Activated naive CD8-positive, alpha-beta T cell treated with anti-CD3 and anti-CD28 coated beads for 36 hours (primary cell): ENCODE measurements at places on chromosomes 1 and 21. TPM values are rescaled to one million over a fixed set of nuclear protein-coding genes. Genes with fewer than 3 reads are reported as not detected.

The TBX15 gene
- total RNA-seq: not detected

The CD2 gene
- total RNA-seq: 291 TPM

GRCh38 chr1:221454096-221454495 is 287.8 kb downstream of the DUSP10 start:
- H3K27ac ChIP-seq: no peak overlapping the region
- no peak overlapping the region for H3K4me3 ChIP-seq
- H3K27me3 ChIP-seq: peaks cover 30% of the 10 kb centered on the region
- H3K4me1 ChIP-seq: peaks cover 15% of the 10 kb centered on the region
- no peaks in the 10 kb centered on the region for H3K36me3 ChIP-seq

DNA sequence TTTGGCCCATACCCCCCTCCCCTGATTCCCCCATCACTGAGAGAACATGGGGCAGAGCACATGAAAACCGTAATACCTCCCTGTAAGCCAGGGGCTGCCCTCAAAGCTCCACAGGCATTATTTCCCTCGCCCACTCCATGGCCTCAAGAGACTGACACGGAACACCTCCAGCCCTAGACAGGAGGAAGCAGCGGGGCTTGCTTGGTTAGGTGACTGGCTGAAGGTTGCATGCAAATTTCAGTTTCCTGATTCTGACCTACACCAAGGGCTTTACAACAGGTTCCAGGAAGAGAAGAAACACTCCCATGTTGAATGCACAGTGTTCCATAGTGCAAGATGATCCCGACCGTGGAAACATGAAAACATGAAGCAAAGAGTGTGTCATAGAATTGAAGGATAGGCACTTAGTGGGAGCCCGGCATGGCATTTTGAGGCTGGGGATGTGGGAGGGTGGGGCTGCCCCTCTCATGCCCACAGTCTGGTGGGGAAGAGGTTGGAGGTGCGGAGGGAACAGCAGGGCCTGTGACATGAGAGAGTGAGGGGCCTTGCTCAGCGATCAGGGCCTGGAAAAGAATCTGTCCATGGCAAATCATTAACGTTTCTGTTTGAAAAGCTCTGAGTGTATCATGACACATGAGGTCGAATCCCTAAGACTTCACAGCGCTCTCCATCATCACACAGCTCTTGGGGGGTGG is 33.5 kb downstream of the GPR137B start:
- no peak for DNase-seq
- no peaks in the 10 kb centered on the region for H3K36me3 ChIP-seq
- H3K27ac ChIP-seq: no peak overlapping the region
- H3K27me3 ChIP-seq: no peaks in the 10 kb centered on the region
- peaks cover 2% of the 10 kb centered on the region for H3K4me1 ChIP-seq

GRCh38 chr1:59075021-59075420 is 221.9 kb upstream of the FGGY start:
- H3K27ac ChIP-seq: no peak overlapping the region
- no peak for DNase-seq
- H3K36me3 ChIP-seq: peaks cover 3% of the 10 kb centered on the region
- no peaks in the 10 kb centered on the region for H3K27me3 ChIP-seq
- no peak overlapping the region for H3K4me3 ChIP-seq
